Adrenal gland (tissue), 19 donors: ENCODE measurements at places on chromosomes 2 and 18. TPM values are rescaled to one million over a fixed set of nuclear protein-coding genes. Genes with fewer than 3 reads are reported as not detected.

DNA sequence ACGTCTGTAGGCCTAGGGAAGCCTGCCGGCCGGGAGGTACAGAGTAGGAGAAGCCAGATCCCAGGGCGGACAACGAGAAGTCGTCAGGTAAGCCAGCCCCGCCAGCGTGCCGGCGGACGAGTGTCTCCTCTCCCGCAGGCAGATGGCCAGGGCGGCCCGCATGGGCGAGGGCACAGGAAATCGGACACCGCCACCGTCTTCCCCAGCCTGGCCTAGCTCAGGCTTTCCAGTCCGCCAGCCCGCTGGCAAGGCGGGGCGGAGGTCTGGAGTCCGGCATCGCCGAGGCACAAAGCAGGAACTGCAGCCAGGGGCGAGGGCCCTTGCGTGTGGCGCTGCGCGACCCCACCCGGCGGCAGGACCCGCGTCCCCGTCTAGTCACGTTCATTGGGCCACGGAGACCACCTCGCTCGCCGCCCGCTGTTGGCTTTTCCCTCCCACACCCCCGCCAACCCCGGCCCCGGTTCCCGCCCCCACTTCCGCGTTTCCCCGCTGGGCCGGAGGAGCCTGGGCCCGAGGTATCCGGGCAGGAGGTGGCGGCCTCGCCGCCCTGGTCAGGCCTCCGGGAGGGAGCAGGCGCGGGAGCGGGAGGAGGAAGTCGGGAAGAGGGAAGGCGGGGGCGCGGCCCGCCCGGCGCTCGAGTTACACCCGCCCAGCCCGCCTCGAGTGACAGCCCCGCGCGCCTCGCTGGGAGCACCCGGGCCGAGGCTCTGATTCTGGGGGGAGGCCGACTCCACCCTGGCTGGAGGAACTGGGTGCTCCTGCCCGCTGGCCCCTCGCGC, at the start of gene GPD2:
GPD2 (plus strand) TSS at position 662 of the 779 bp plus-strand sequence. CDS start 39,727 bp downstream, outside the sequence.
- H3K4me1 ChIP-seq = peaks cover 5% of the 10 kb centered on the region
- H3K27me3 ChIP-seq = no peaks in the 10 kb centered on the region
- peak within 1 kb of the TSS; percentile 98 for H3K27ac ChIP-seq
- DNase-seq = peak; percentile 95
- H3K4me3 ChIP-seq = peak within 1 kb of the TSS; percentile 63

DNA sequence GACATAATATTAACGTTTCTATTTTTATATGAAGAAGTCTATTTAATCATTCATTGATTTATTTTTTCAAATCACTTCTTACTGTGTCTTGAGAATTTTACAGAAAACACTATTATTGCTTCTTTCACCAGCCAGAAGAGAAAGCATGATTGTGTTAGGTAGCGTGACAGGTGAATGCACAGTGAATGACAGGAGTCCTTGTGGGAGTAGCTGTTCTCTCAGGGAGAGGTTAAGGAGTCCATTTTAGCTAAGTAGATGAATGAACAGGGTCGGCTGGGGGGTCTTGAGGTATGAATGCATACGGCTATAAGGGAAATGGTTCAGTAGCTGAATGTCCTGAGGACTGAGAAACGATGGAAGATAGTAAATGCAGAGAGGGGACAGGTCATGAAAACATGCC, 56.2 kb downstream of the CTNNA2 start:
- no peaks in the 10 kb centered on the region for H3K36me3 ChIP-seq
- no peaks in the 10 kb centered on the region for H3K4me1 ChIP-seq
- no peak overlapping the region for H3K4me3 ChIP-seq
- no peaks in the 10 kb centered on the region for H3K27me3 ChIP-seq

Gene VWC2L
- polyA plus RNA-seq = not detected

DNA sequence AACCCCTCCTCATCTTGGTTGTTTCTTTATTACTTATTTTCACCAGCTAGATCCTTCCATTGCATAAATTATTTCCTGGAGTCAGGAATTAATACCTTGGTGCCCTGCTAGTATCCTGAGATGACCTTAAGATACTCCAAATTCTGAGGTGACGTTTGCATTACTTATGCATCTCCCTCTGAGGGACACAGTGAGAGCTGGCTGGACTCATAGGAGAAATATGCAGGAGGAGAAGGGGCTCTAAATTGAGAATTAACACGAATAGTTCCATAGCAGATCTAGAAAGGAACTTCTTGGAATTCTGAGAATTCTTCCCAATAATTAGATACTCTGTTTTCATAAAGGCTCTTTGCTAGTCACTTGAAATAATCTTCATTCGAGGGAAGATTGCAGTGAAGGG, 310.6 kb upstream of the ZEB2 start:
- H3K4me3 ChIP-seq = no peak overlapping the region
- H3K27ac ChIP-seq = no peak overlapping the region
- DNase-seq = no peak
- no peaks in the 10 kb centered on the region for H3K27me3 ChIP-seq
- H3K4me1 ChIP-seq = no peaks in the 10 kb centered on the region

GRCh38 chr18:8165095-8165494, 444.1 kb upstream of the RAB12 start:
- H3K27ac ChIP-seq = no peak overlapping the region
- H3K27me3 ChIP-seq = no peaks in the 10 kb centered on the region
- no peak for DNase-seq

Gene UGT1A4
- polyA plus RNA-seq = not detected

- H3K4me1 ChIP-seq = no peaks in the 10 kb centered on the region
- H3K27ac ChIP-seq = no peak overlapping the region
- H3K27me3 ChIP-seq = no peaks in the 10 kb centered on the region
- DNase-seq = no peak
- H3K4me3 ChIP-seq = no peak overlapping the region
Measured at GRCh38 chr2:187171318-187171717, 276.7 kb downstream of the CALCRL start.

DNA sequence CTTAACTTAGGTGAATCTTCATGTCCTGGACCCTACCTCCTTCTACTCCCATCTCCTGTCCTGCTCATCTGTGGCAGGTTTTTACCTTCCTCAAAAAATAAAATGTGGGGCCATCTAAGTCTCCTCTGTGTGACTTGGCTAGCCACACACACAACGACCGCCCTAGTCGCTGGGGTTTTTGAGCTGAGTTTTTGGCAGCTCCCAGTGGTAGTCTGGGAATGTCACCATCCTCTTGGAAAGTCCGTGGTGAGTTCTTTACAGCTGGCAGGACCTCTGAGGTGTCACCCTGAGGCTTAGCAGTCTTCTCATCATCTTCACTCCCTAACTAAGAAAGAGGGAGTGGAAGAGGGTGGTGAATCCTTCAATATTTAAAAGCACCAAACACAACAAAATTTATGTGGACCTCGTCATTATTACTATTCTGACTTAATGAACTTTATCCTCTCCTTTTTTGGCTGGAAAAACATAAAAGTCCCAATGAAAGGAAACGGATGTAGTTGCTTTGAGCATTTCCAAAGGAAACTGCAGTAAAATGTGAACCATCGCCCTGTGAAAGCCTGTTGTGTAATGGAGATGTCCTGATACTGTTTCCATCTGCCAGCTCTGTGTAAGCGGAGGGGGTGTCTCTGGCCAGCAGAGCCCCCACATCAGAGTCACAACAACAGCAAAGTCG, 78.6 kb downstream of the VAPA start:
- no peaks in the 10 kb centered on the region for H3K36me3 ChIP-seq
- H3K4me1 ChIP-seq = no peaks in the 10 kb centered on the region
- H3K4me3 ChIP-seq = no peak overlapping the region
- no peaks in the 10 kb centered on the region for H3K27me3 ChIP-seq

DNA sequence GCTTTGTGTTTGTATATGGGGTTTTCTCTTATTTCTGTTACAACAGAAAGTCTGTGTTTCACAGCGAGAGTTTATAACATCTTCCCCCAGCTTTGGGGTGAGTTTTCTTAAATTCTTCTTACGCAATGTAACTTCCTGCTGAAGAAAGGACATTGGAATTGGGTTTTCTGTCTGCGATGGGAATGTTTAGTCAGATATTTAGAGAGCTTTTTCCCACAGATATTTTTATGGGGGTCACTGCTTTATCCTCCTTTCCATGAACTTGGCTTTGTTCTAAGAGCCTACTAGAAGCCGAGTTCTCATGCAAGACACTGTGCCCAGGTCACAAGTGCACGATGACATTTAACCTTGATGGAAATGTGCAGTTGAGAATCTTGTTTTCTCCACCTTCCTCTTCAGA, 22.1 kb downstream of the B3GNT2 start:
- H3K4me3 ChIP-seq = no peak overlapping the region
- no peaks in the 10 kb centered on the region for H3K27me3 ChIP-seq
- no peak for DNase-seq
- peak overlapping the region; percentile 16 for H3K27ac ChIP-seq
